Epithelial cell of umbilical artery (primary cell): ENCODE measurements at places on chromosomes 16 and 17. TPM values are rescaled to one million over a fixed set of nuclear protein-coding genes. Genes with fewer than 3 reads are reported as not detected.

Gene CLEC18B
- total RNA-seq, result under 0.01 TPM in 1 of 2 replicates, not detected in the other

Gene GGT6
- total RNA-seq, result not detected in 2 replicates

Gene HBA1
- not detected in 2 replicates for total RNA-seq

Gene PHOSPHO1
- not detected in 2 replicates for total RNA-seq

Gene ANKRD40CL
- total RNA-seq, result not detected in 2 replicates
